NCI-H187 treated with DMSO at 0.1 percent for 48 hours (cell line): ENCODE measurements at places on chromosomes 13 and 19.

DNA sequence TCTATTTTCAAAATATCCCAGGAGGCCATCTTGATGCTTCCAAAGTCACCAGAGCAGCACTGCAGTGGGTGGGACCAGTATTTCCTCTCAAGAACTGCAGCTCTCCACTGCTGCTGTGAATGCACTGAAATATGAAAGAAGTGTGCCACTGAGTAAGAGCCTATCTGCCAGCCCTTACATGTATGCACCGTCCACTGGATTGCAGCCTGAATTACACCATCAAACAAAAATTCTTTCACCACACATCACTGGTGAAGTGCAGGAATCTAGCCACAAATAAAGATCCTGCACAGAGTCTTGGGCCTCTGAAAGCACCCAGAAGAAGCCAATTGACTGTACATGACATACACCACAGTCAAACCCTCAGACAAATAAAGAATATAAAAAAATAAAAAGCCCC, 249.0 kb downstream of the LHFPL6 start:
- no peak for DNase-seq

GRCh38 chr13:37878496-37878895, 8.9 kb upstream of the TRPC4 start:
- DNase-seq: no peak

DNA sequence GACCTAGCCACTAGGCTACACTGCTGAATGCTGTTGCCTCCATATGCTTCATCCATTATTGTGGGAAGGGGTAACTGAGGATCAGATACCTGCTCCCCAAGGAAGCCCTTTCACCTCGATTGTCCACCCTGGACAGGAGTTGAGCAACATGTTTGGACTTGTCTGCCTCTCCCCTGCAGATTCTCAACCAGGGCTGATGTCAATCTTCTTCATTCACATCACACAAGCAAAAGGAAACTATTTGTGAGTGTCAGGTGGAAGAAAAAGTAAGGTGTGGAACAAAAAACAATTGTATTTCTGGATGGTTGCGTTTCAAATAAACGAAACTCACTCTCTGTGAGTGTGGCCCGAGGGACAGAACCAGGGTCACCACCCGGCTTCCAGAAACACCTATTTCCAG, 29.5 kb upstream of the MUC16 start:
- no peak for DNase-seq

DNA sequence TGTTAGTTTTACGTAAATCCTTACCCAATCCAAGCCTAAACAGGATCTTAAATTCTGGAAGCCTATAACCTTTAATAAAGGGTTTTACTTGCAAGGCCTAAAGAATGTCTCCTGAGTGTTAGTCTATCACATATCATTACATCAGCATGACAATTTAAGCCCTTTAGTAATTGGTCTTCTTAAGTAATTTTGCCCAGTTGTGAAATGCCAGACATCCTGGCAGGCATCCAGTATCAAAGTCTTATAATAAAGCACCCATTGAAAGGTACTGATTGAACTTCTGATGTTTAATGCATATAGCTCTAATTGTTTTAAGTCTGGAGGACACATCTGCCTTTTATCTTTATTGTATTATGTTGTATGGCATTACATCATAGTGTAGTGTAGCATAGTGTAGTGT, 1078.9 kb downstream of the SLITRK1 start:
- DNase-seq: no peak

DNA sequence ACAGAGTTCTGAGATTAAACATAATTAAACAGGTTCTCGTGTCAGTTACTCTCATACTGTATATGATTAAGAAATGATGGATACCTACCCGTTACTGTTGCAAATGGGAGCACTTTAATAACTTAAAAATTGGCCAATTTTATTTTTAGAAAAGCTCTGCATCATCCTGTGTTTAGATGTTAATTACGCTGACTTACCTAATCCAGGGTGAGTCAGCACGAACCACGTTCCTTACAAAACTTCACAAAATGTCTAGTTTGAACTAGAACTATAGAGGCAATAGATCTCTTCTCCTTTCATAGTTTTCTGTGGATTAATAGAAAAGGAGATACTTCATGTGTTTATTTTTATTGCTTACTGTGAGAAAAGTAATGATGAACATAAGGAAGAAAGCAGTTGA, 363.9 kb downstream of the MYO16 start:
- no peak for DNase-seq

- no peak for DNase-seq
Observed at GRCh38 chr13:64413529-64413928, 2816.6 kb downstream of the PCDH9 start.

DNA sequence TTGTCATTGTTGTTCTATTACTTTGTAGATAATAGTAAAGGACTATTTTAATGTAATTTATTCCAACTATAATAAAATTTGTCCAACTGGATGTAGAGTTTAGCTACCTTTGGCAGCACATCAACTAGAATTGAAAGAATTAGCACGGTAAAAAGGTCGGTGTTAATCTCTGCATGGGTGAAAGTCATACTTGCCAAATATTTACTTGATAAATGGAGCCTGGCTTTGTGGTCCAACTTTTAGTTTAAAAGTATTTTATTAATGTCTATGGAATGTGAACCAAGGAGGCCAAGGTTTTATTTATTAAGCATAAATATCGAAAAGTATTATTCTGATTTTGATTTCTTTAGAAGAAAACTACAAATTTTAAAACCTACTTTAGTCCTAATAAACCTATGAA, 1389.0 kb downstream of the PCDH9 start:
- DNase-seq: no peak

GRCh38 chr19:29255006-29255405, 42.1 kb upstream of the UQCRFS1 start:
- no peak for DNase-seq

- DNase-seq: no peak
Observed at GRCh38 chr19:29675120-29675649, 9.9 kb downstream of the PLEKHF1 start.

DNA sequence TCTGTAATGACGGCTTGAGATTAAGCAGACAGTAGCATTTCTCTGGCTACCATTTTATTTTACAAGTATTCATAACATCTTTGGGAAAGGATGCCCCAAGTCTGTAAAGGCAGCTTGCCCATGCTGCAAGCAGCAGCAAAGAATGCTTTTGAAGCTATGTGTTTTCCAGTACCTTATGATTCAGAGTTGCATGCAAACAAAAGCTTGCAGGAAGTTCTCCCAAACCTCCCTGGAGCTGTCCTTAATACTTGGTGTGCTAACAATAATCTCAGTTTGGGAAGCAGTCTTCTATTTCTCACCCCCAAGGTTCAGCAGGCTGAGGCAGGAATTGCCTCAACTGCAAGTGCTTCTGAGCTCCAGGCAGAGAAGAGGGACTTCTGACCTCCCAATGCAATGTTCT, 60.8 kb downstream of the CCNA1 start:
- DNase-seq: no peak

GRCh38 chr19:47637550-47637949, 28.6 kb downstream of the BICRA start:
- no peak for DNase-seq

- DNase-seq: no peak
Observed at GRCh38 chr13:70333752-70334151, 225.5 kb upstream of the KLHL1 start.

DNA sequence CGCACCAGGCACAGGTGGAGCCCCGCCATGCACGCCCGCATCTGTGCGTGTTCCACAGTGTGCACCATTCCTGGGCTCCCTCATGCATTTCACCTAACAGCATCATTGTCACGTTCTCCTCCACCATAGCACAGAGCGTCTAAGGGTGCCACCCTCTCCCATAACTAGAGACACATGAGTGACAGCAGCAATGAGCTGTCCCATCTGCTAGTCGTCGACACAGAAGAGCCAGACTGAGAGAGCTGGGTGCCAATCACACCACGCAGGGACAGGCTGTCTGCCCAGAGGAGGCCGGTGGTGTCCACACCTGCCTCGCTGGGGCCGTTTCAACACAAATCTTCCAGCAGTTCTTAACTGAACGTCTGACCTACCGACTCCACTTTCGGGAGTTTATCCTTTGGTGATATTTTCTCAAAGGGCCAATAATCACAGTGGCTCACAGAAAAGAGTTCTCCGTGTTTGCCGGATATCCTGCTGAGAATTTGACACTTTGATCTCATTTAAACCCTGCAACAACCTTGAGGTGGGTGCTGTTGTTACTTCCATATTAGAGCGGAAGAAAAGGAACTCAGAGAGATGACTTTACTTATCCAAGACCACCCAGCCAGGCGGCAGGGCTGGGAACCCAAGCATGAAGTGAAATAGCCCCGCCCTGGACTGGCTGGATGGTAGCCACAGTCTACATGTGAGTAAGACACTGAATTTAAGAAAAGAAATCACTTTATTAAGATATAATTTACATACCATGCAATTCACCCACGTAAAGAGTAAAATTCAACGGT, 16.2 kb downstream of the CLEC11A start:
- no peak for DNase-seq

DNA sequence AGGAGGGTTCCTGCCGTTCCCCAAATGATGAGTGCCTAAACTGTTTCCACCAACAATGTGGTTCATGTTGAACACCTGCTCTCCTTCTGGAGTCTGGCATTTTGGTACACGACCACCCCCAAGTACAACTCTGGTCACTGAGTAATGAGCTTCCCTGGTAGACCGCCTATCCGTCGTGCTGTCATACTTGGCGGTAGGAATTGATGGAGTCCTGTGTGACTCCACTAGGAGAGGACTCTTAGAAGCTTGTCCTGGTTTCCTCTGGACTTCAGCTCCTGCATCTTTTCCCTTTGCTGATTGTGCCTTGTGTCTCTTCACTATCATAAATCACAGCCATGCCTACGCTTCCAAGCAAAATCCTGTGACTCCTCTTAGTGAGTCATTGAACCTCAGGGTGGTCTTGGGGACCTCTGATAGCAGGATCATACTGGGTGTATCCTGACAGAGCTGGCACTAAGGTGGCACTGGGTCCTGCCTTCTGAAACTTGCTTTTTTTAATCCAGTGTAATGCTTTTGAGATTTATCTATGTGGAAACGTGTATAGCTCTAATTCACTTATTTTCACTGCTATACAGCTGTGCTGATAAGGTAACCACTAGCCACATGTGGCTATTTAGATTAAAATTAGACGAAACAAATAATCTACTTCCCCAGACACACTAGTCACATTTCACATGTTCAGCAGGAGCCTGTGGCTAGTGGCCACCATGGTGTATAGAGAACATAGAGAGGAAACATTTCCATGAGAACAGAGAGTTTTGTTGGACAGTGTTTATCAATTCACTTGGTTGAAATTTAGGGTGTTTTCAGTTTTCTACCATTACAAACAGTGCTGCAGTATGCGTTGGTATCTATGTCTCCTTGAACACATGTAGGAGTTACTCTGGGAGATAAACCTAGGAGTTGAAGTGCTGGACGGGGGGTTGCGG, 6.1 kb upstream of the ASF1B start:
- DNase-seq: no peak

DNA sequence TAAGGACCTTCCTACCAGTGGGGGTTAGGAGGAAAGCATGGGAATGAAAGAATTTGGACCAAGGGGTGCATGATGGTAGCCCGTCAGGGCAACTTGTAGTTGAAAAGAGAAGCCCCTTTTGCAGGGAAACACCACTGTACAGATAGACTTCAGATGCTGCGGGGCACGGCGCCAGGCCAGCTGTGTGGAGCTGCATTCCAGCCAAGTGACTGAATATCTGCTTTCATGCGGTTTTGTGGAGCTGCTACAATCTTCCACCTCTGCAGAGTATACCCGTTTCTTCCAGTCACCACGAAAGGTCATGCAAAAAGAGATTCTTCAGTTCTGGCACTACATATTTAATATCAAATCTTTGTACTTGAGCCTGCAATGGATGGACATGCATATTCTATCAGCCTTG, 104.7 kb downstream of the RGCC start:
- DNase-seq: no peak

DNA sequence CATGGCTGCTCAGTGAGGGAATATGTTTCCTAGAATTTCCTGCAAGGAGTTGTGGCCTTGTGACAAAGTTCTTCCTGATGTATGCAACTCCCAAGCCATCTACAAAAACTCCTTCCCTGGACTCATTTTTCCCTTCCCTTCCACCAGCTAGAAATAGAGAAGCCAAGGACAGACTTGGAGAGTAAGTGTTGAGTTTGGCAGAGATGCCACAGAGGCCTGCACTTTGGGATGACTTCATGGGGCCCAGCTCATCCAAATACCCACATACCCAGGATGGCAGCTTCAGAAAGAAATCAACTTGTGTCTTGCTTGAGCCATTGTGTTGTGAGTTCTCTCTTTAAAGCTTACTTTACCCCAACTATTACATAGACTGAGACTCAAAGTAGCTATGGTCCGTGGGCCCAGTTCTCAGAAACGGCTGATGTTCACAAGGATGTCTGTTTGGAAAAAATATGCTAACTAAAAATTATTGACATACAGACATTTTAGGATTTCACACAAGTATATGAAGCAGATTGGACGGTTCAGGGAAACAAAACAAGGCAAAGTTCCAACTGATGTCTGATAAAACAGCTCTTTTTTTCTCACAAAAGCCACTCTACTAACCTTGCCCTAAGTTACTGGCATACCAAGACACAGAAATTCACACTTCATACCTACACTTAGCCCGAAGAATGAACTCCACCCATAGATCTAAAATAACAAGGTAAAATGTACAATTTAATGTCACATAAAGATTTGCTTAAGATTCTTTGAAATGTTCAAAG, 107.9 kb downstream of the NALCN start:
- DNase-seq: no peak

DNA sequence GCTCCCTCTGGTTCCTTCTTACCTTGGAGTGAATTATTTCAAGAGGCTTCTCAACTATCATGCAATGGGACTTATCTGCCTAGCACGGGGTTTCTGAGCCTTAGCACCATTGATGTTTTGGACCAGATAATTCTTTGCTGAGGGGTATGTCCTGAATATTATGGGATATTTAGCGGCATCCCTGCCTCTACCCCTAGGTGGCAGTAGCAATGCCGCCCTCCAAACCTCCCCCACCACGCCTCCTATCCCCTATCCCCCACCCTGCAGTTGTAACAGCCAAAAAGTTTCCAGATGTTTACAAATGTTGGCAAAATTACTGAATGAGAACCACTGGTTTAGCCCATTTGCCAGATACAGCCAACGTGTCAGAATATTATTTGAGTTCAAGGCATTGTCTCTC, 125.5 kb downstream of the POSTN start:
- DNase-seq: no peak

- no peak for DNase-seq
Observed at GRCh38 chr13:67642657-67643056, 412.5 kb upstream of the PCDH9 start.

DNA sequence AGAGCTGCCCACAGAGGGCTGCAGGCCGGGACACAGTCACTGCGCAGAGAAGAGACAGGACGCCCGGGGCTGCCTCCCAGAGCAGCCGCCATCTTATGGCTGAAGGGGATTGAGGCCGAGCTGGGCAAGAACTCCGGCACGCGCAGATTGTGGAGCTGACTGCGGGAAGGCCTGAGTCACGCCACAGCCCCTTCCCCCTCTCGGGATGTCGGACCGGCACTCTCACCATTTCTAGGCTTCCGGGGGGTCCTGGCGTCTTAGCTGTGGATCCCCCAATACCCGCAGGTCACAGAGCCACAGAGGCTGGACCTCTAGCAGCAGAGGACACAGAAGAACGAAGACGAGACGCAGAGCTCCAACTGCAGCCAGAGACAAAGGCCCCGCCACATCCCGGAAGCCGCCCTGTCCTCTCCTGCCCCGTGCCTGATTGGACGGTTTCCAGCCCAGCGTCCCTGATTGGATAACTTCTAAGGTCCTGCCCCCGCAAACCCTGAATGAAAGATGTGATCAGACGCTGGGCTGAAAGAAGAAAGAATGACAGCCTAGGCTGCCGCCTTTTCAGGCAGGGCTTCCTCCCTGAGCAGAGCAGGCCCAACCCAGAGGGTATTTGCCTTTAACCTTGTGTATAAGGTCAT, at the start of gene ZNF43:
Gene ZNF43 (minus strand): TSS at position 373 of the 635 bp plus-strand sequence. CDS start 144 bp downstream, at position 229.
- peak; percentile 66 for DNase-seq

GRCh38 chr19:7013678-7014077, 7.6 kb downstream of the MBD3L2B start:
- DNase-seq: no peak
